ENCODE measurements at places on chromosomes 13 and 19.

GRCh38 chr13:106445996-106446395 is 89.5 kb downstream of the EFNB2 start:
- DNase-seq = no peak

DNA sequence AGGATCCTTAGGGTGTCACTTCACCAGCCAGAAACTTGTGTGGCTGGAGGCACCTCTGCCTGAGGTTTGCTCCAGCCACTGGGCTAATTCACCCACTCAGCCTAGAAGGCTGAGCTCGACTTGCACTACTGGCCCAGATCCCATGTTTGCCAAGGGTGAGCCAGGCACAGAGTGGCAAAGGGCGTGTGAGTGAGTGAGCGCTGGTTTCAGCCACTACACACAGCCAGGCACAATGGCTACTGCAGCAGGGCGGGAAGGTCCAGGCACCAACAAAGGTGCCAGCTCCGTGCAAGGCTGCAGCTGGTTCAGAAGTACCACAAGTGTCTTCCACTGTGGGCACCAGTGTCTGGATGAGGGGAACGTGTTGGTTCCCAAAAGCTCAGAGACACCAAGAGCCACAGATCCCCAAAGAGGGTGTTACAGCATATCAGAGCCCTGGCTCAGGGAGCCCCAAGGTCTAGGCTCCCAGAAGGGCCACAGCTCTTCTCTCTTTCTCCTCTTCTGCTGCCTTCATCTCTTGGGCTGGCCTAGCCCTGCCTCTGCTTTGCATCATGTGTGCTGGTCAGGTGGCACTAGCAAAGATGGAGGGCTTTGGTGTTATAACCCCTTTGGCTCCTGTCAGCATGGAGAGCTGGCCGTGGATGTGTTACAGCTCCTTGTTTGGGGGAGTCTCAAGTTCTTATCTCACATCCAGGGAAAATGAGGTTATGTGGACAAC is 736.3 kb upstream of the KLHL1 start:
- no peak for DNase-seq

- DNase-seq = no peak
Observed at GRCh38 chr13:29754473-29754806, 96.0 kb downstream of the UBL3 start.

DNA sequence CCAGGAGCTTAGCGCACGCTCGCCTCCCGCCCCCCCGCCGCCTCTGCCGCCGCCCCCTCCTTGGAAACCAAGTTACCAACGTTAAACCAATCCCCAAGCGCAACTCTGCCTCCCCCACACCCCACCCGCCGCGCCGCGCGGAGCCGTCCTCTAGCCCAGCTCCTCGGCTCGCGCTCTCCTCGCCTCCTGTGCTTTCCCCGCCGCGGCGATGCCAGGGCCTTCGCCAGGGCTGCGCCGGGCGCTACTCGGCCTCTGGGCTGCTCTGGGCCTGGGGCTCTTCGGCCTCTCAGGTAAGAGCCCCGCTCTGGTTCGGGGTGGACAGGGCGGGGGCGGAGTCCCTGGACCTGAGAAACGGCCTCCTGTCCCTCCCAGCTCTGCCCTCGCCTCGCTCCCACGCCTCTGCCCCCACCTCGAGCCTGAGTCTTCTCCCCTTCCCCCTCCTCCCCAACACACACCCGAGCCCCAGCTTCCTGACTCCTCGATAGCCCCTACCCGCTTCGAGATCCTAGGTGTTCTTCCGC is at the start of gene ICAM5:
Gene ICAM5 (plus strand): TSS at position 117 of the 521 bp plus-strand sequence. CDS start 92 bp downstream, at position 209.
- peak; percentile 43 for DNase-seq

DNA sequence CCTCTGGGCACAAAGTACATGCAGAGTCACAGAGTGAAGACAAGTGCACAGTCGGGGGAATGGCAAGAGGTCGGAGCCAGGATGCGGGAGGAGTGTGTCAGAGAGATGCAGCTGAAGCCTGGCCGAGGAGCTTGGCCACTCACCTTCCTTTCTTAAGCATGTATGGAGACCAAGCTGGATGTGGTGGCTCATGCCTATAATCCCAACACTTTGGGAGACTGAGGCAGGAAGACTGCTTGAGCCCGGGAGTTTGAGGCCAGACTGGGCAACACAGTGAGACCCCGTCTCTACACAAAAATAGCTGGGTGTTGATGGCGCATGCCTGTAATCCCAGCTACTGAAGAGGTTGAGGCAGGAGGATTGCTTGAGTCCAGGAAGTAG is 67.0 kb downstream of the LATS2 start:
- no peak for DNase-seq

- no peak for DNase-seq
Observed at GRCh38 chr19:6138066-6138465, 2.6 kb downstream of the ACSBG2 start.

- peak; percentile 5 for DNase-seq
Observed at GRCh38 chr13:32837307-32837972, 178.8 kb upstream of the KL start.

Data from NCI-H2081 (cell line).